ENCODE measurements at places on chromosomes 4 and X. TPM values are rescaled to one million over a fixed set of nuclear protein-coding genes. Genes with fewer than 3 reads are reported as not detected.

DNA sequence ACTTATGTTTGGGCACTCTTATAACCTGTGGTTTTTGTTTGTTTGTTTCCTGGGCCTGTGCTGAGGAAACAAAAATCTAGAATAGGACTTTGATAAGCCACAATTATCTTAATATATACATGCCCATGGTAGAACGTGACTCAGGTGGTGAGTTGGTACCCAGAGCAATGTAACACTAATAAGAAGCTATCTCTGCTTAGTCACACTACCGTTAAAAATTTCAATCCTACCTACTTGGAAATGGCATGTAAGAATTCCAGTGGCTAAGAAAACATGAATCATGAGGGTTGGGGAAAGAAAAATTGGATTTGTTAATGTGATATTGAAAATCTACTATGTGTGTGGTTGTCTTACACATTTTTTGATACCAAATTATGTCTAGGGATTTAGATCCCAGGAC lies 30.5 kb upstream of the ADGRG2 start:
- DNase-seq, result no peak

GRCh38 chr4:113289766-113290165 lies 240.3 kb downstream of the ANK2 start:
- no peak for DNase-seq

DNA sequence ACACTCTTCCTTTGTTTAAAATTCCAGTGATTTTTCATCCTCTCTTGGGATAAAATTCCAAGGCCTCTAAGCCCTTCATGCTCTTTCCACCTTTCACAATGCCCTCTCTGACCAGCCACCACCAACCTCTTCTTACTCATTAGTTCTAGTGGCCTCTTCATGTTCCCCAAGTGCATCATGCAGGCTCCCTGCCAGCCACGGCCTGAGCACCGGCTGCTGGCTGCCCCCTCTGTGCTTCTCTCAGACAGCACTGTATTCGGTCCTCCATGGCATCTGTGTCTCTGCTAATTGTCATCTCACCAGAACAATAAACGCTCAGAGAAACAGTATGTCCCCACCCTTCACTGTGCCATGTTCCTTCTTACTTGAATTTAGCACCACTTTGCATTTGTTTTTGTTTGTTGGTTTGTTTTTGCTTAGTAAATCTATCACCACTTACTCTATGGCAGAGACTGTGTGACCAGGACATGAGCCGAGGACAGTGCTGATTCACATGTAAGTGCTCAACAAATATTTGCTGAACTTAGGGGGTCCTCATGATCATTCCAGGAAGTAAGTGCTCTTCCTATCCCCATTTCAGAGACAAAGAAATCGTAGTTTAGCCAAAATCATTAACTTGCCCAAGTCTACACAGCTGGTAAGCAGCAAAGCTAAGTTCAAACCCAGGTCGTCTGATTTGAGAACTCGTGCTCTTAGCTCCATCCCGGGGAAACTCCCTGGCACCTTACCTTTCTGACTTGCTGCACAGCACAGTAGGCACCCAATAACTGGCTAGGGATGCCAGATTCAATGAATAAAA lies 77.1 kb upstream of the UCP1 start:
- no peak for DNase-seq

GRCh38 chrX:126557151-126557550 lies 4.5 kb upstream of the DCAF12L1 start:
- DNase-seq, result no peak

Gene RS1
- not detected for total RNA-seq

Gene ZNF630
- total RNA-seq, result not detected
